ENCODE measurements at places on chromosomes 5 and 9.

GRCh38 chr9:116204252-116204882 lies 50.8 kb downstream of the PAPPA start:
- no peak for DNase-seq

- no peak for DNase-seq
These were observed 13.7 kb upstream of the STOM start for GRCh38 chr9:121383715-121384114.

DNA sequence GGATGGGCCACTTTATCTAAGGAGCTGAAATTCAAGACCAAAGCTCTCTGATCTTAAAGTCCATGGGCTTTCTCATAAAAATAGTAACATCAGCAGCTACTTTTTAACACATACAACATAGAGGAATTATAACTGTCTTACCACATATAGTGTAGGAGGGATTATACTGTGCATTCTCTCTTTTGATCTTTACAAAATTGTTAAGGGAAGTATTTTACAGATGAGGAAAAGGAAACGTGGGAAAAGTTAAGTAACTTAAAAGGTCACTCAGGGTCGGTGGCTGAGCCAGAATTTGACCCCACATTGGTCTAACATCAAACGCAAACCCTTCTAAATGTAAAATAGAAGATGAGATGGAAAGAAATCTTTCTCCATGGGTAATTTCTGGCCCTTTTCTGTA lies 38.4 kb downstream of the ZNF608 start:
- no peak for DNase-seq

DNA sequence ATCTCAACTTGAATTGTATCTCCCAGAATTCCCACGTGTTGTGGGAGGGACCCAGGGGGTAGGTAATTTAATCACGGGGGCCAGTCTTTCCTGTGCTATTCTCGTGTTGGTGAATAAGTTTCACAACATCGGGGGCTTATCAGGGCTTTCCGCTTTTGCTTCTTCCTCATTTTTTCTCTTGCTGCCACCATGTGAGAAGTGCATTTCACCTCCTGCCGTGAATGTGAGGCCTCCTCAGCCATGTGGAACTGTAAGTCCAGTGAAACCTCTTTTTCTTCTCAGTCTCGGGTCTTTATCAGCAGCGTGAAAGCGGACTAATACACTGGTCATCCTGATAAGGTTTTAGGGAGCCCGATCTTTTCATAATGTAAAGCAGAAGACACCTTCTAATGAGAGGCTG lies 687.0 kb upstream of the FTMT start:
- no peak for DNase-seq

- no peak for DNase-seq
These were observed 280.4 kb downstream of the MEF2C start for GRCh38 chr5:88602584-88602983.

DNA sequence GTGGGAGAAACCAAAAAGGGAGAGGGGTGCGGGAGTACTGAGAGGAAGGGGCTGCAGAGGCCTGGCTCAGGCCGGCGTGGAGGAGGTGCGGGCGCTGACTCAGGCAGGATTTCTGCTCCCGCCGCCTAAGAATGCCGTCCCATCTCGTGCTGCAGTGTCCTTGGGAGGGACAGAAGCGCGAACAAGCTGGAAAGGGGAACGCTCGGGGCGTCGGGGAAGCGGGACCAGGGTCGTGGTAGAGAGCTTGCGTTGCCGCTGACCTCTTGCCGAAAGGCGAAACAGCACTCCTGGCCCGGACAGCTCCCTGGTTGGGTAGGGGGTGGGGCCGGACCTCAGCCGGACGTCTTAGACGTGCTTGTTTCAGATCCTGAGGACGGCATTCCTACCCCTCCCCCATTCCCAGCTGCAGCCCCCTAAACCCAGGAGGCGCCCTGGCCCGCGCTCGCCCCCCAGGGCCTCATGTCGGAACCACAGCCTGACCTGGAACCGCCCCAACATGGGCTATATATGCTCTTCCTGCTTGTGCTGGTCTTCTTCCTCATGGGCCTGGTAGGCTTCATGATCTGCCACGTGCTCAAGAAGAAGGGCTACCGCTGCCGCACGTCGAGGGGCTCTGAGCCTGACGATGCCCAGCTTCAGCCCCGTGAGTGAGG lies 1.1 kb downstream of the RELL2 start:
- DNase-seq = no peak

- no peak for DNase-seq
These were observed 1.4 kb downstream of the GLIS3 start for GRCh38 chr9:4298255-4299004.

- DNase-seq = no peak
These were observed 596 bp downstream of the ENTREP1 start for GRCh38 chr9:69325409-69326212.

DNA sequence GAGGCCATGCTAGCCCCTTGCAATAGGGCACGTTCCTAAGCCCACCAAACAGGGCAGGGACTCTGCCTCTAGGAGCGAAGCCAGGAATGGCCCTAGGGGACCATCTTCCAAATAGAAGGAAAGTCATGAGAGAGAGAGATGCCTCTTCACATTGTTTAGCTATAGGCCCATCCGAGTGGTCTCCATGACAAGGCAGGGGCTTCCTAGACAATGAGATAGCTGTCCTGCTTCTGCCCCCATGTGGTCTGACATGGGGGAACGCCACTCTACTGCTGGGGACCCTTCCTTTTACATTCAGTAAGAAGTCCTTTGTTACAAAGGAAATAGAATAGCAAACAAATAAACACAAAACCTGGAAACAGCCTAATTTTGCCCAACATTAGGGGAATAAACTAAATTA lies 17.9 kb upstream of the KIF4B start:
- DNase-seq = no peak

Data from activated CD8-positive, alpha-beta memory T cell treated with anti-CD3 and anti-CD28 coated beads for 1 hour (primary cell).